Fibroblast of upper back skin (primary cell): ENCODE measurements at places on chromosomes 4 and X.

- no peak for DNase-seq
Observed at GRCh38 chrX:27915617-27916016, 65.6 kb downstream of the DCAF8L1 start.

DNA sequence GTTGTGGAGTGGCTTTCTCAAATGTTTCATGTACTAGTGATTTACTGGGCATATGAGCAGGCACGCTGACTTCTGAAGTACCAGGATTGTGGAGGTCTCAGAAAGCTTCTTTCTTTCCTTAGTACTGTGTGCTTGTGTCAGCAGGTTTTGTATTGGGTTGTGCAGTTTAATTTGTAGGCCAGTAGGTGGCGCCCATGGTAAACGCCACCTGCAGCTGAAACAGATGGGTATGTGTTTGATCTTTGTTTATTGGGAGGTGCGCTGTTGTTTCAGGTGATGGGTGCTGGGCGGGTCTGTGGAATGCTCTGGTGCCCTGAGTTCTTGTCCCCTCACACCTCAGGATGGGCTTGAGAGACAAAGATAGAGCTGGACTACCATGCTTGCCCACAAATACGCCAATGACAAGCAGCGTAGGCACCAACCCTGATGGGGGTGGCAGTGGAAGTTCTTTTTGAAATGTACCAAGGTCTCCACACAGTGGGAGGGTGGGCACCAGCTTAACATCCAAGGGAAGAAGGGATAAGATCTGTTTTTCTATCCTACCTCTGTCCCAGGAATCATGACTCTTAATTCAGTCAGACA, 141.5 kb downstream of the RPS6KA6 start:
- DNase-seq = peak; percentile 23

- no peak for DNase-seq
Observed at GRCh38 chrX:80602036-80602860, 182.0 kb downstream of the TENT5D start.

- DNase-seq = no peak
Observed at GRCh38 chr4:38842994-38843393, 13.6 kb downstream of the TLR6 start.

GRCh38 chrX:112614640-112615039, 65.1 kb downstream of the LHFPL1 start:
- DNase-seq = peak; percentile 66

GRCh38 chrX:131861088-131861787, 161.9 kb upstream of the STK26 start:
- DNase-seq = no peak

DNA sequence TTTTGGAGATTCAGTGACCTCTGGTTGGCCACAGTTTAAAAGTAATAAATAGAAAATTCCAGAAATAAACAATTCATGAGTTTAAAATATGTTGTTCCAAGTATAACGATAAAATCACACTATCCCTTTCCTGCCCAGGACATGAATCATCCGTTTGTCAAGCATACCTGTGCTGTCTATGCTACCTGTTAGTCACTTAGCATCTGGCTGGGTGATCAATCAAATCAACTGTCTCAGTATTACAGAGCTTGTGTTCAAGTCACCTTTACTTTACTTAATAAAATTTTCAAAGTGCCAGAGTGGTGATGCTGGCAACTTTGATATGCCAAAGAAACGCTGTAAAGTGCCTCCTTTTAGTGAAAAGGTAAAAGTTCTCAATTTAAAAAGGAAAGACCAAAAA, 979.5 kb upstream of the NDST4 start:
- DNase-seq = no peak
